AML-193 (cell line): ENCODE measurements at places on chromosomes 13 and 19.

- no peak for DNase-seq
Measured at GRCh38 chr19:12867120-12868099, 13.8 kb downstream of the DNASE2 start.

DNA sequence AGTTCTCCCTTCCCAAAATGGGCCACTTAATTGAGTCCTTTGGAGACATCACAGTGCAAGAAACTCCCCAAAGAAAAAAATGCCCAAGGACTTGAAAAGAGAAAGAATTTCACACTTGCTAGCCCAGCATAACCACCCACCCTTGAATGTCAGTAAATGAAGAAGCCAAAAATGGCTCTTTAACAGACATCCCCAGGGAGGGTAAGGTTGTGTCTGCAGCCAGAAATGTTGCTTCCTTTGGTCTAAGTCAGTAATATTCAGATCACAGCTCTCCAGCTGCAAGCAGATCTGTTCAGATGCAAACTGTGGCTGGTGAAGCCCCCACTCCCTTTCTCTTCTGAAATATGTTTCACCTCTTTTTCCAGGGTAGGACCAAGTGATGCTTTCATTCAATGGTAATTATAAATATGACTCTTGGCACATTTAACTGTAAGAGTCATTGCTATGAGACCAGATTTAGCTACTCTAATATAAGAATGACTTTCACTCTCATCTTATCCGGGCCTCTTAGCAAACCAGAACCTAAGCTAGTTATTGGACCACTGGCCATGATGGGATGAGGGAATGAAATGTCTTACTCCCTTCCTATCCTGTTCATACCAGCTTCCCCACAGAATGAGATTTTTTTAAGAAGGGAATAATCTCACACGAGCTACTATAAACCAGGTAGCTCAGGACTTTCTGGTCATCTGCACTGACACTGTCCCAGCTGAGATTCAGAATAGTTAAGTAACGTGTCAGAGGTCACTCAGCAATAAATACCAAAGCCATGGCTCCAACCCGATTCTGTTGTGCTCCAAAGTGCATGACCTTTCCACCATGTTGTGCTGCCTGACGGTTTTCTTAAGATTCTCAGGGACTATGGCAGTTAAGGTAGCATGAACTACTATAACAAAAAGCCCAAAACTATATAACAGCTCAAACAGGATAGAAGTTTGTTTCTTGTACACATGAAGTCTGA is 234.1 kb downstream of the FOXO1 start:
- no peak for DNase-seq

DNA sequence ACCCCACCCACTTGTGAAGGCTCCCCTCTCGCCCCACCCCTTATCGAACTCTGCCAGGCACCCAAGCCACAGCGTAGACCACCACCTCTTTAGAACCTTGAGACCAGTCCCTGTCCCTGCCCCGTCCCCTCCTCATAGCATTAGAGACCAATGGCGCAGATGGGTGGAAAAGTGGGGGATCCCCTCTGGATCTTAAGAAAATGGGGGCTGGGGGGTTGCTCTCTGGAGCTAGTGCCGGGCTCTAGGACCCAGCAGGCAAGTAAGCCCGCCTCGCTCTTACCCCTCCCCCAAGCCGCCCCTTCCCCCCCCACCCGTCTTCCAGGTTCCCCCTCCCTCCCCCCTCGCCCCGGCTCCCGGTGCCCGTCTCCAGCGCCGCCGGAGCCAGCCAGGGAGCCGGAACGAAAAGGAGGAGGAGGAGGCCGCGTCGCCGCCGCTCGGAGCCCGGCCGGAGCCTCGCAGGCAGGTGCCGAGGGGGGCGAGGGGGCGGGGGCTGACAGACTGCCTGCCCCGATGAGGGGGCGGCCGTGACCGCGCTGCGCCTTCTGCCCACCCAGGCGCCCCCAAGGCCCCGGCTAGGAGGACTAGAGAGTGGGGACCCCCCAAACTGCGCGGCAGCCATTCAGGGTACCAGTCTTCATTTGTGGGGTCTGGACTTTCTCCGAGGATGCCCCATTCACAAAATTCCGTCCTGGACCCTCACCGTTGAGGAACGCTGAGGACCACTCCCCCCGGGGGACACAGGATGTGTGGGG is at the start of gene SPRED3:
Gene SPRED3 (plus strand): TSS at position 349 of the 752 bp plus-strand sequence. CDS start 1,606 bp downstream, outside the sequence.
- DNase-seq: no peak

DNA sequence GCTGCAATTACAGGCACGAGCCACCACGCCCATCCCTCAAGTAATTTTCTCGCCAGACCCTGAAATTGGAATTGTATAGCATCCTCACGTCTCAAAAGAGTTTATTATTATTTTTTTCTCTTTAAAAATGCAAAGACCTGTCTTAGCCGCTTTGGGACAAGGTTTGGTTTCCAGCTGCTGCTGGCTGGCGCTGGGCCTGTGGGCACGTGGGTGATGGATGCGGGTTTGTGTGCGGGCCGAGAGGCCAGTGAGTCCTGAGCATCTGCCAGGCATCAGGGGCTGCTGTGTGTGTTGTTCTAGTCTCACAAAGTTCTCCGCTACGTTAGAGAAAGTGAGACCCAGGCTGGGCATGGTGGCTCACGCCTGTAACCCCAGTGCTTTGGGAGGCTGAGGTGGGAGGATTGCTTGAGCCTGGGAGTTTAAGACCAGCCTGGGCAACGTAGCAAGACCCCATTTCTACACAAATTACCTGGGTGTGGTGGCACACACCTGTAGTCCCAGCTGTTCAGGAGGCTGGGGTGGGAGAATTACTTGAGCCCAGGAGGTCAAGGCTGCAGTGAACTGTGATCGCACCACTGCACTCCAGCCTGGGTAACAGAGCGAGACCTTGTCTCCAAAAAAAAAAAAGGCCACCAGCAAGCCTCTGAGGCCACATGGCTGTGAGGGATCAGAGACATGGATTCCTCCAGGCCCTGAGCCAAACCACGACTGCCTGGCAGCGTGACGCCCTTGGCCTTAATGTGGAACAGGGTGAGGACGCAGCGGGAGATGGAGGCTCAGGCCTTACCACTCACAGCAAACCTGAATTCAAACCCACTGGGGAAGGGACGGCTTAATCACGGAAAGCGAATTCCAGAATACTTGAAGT is 4.7 kb upstream of the TMPRSS9 start:
- DNase-seq: no peak

GRCh38 chr19:13172346-13173138 is 22.3 kb downstream of the IER2 start:
- no peak for DNase-seq

DNA sequence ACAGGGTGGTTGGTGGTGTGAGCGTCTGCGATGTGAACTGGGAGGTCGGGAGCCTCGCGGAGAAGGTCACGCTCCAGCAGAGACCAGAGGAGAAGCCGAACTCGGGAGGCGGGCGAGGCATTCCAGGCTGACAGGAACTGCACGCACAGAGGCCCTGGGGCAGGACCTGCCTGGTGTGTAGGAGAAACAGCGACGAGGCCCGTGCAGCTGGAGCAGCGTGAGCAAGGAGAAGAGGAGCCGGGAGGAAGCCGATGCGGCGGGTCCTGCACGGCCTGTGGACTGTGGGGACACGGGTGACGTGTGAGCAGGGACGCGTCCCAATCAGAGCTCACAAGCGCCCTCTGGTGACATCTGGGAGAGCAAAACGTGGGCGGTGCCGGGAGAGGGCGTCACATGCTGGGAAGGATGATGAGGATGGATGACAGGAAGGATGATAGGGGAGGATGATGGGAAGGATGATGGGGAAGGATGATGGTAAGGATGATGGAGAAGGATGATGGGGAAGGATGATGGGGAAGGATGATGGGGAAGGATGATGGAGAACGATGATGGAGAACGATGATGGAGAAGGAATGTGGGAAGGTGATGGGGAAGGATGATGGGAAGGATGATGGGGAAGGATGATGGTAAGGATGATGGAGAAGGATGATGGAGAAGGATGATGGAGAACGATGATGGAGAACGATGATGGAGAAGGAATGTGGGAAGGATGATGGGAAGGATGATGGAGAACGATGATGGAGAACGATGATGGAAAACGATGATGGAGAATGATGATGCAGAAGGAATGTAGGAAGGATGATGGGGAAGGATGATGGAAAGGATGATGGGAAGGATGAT is 16.1 kb upstream of the MADCAM1 start:
- no peak for DNase-seq

GRCh38 chr13:29936051-29936813 is 85.8 kb upstream of the UBL3 start:
- peak; percentile 55 for DNase-seq

DNA sequence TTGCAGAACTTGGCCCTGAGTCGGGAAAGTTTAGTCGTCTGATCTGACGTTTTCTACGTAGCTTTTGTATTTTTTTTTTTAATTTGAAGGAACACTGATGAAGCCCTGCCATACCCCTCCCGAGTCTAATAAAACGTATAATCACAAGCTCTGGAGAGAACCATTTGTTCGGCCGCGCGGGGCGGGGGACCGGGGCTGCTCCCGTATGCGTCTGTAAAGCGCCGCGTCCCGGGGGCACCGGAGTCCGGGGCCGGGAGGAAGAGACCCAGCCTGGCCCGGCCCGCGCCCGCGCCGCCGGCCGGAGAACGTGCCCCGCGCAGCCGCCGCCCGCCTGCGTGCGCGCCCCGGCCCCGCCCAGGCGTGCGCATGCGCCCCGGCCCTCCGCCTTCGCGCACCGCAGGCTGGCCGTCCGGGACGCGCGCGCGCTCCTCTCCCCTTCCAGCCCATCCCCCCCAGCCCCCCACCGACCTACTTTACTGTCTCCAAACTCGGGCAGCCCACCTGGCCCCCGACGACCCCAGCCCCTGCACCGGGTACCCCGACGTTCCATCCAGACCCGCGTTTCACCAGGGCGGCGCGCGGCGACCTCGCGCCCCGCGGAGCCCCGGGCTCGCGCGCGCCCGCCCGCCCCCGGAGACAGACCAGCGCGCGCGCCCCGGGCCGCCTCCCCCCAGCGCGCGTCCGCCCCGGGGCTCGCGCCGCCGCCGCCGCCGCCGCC is 785 bp upstream of the USF2 start:
- DNase-seq: peak; percentile 27

DNA sequence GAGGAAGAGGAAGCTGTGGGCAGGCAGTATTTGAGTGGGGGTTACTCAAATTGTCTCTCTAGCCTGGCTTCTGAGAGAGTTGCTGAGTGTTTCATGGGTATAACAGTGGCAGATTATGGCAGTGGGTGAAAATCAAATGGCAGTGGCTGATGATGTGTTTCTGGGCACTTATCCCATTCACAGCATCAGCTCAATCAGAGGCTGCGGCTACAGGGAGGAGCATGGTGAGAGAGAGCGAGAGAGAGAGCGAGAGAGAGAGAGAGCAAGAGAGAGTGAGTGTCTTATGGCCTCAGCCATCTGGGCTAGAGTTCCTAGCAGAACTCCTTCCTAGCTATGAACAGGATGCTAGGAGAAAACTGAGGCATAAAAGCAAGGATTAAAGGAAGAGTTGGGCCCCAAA is 178.9 kb downstream of the OLFM4 start:
- DNase-seq: no peak

- no peak for DNase-seq
Measured at GRCh38 chr13:36680913-36681312, 7.1 kb downstream of the SERTM1 start.

DNA sequence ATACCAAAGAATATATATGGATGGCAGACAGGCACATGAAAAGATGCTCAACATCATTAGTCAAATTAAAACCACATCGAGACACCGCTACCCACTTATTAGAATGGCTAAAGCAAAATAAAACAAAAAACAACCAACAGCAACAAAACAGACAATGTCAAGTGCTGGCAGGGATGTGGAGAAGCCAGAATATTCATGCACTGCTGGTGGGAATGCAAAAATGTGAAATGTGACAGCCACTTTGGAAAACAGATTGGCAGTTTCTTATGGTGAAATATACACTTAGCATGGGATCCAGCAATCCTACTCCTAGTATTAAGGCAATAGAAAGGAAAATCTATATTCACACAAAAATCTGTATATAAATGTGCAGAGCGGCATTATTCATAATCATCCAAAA is 8.6 kb downstream of the ELAVL1 start:
- no peak for DNase-seq

DNA sequence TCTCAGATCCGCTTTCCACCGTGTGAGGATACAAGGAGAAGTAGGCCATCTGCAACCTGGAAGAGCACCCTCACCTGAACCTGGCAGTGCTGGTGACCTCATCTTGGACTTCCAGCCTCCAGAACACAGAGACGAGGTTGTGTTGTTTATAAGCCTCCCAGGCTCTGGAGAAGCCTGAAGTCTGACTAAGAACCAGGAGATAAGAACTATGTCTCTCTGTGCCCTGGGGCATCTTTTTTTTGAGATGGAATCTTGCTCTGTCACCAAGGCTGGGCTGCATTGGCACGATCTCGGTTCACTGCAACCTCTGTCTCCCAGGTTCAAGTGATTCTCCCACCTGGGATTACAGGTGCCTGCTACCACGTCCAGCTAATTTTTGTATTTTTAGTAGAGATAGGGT is 14.5 kb downstream of the FCGBP start:
- no peak for DNase-seq

DNA sequence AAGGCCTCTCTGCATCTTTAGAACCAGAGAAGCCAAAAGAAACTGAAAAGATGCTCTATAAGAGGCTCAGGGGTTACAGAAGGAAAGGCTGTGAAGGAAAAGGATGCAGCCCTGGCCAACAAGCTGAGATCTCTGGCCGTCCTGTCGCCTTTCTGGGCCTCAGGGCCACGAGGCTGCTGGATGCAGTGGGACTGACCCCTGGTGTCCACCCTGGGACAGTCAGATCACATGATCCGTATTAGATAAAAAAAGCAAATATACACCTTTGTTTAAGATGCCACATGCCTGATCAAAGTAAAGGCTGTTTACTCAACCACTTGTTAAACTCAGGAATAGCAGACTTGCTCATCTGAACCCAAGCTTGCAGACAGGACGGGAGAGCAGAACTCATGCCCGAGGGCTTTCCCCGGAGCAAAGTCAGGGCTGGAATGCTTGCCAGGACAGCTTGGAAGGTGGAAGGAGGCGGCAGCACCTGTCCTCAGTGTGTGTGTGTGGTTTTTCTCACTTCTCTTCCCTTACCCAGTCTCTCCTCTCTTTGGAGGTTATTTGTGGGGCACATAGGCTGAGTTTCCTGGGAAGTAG is 206.5 kb upstream of the TSHZ3 start:
- DNase-seq: no peak

- DNase-seq: no peak
Measured at GRCh38 chr13:112894673-112895481, 74.1 kb upstream of the MCF2L start.

DNA sequence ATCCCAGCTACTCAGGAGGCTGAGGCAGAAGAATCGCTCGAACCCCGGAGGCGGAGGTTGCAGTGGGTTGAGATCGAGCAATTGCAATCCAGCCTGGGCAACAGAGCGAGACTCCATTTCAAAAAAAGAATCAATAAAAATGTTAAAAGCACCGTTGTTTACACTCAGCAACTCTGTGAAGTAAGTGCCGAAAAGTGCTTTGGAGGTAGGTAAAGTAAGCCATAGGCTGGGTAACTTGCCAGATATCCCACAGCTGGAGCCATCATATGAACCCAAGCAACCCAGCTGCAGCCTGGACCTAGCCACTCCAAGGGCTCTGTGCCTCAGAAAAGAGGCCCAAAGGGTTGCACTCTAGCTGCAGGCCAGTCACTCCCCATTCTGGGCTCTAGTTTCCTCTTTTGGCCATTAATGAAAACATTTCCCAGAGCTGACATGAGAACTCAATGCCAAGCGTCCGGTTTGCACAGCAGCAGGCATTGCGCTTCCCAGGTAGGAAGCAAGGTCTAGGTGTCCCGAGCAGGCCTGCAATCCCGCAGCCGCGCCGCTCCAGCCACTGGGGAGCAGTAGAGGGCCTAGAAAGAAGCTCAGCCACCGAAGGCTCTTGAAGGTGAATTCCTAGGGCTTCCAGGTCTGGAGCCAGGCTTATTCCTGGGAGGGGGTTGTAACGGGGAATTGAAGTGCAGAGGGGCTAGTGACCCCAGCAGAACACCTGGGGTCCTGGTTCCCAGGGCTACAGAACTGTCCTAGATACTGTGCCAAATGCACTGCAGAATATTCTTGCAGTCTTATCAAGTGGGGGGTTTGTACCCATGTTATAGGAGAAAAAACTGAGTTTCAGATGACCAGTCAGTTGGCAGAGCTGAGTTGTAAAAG is 4.1 kb upstream of the CD79A start:
- peak; percentile 25 for DNase-seq
